ENCODE measurements at places on chromosomes 16 and 17. TPM values are rescaled to one million over a fixed set of nuclear protein-coding genes. Genes with fewer than 3 reads are reported as not detected.
A peak's percentile ranks its signal among the peaks of the same experiment; 100 is the strongest.

DNA sequence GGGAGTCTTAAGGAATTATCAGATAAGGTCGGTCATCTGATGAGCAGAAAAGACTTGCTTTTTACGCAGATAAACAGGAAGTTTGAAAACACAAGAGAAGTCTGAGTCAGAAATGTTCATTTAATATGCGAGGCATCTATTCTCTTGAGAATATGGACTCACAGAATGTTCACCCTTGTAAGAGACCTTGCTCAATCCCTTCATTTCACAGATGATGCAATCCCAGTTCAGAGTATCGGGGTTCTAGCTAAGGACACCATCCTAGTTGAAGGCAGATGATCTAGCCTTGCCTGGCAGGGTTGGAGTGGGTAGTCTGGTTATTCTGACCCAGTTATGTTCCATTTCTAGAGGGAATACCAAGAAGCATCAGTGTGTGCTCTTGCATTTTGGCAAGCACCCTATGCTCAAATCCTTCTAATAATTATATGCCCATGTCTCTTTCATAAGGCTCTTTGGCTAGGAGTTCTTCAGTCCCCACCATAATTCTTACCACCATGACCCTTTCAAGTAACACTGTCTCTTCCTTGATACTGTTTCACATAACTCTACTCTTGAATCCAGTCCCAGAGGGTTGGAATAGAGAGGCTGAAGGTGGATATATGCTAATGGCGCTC is 42.5 kb downstream of the YPEL2 start:
- H3K4me1 ChIP-seq = peaks cover 99% of the 10 kb centered on the region
- H3K4me3 ChIP-seq = no peak overlapping the region
- H3K27ac ChIP-seq = peak overlapping the region; percentile 89
- H3K36me3 ChIP-seq = no peaks in the 10 kb centered on the region

GRCh38 chr16:3879258-3879886 is 1.1 kb downstream of the CREBBP start:
- H3K36me3 ChIP-seq = no peaks in the 10 kb centered on the region
- H3K4me1 ChIP-seq = peaks cover 39% of the 10 kb centered on the region
- peak overlapping the region; percentile 47 for H3K27ac ChIP-seq
- DNase-seq = no peak

- DNase-seq = no peak
- H3K27me3 ChIP-seq = no peaks in the 10 kb centered on the region
- H3K4me1 ChIP-seq = peaks cover 17% of the 10 kb centered on the region
- no peak overlapping the region for H3K4me3 ChIP-seq
- no peaks in the 10 kb centered on the region for H3K36me3 ChIP-seq
Measured at GRCh38 chr17:77106874-77107358, 33.9 kb upstream of the SEC14L1 start.

DNA sequence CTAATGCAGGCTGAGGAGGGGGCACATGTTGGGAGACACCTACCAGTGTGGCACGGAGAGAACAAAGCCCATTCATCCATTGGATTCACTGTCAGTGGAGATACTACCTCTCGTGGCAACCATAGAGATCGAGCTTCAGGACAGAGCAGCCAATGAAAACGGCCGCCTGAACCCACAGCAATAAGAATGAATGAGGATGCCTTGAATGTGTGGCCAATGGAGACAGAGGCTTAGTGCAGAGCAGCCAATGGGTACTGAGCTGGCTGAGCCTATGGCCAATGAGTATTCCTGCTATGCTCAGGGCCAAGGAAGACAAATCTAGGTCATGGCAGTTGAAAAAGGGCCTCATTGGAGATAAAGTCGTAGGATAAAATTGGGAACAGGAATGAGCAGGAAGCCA is 10.9 kb downstream of the ARHGEF15 start:
- H3K27me3 ChIP-seq = peaks cover 6% of the 10 kb centered on the region
- H3K4me1 ChIP-seq = no peaks in the 10 kb centered on the region
- H3K27ac ChIP-seq = no peak overlapping the region
- DNase-seq = no peak
- H3K36me3 ChIP-seq = no peaks in the 10 kb centered on the region

- H3K36me3 ChIP-seq = no peaks in the 10 kb centered on the region
- H3K4me3 ChIP-seq = peak overlapping the region; percentile 78
- H3K27ac ChIP-seq = peak overlapping the region; percentile 84
- H3K27me3 ChIP-seq = no peaks in the 10 kb centered on the region
- DNase-seq = no peak
Measured at GRCh38 chr16:2904922-2905240, 6.8 kb upstream of the FLYWCH1 start.

The SLC38A8 gene
- not detected for total RNA-seq

The NUPR1 gene
- total RNA-seq = 17.7 TPM
